ENCODE measurements at places on chromosomes 13 and 19.

DNA sequence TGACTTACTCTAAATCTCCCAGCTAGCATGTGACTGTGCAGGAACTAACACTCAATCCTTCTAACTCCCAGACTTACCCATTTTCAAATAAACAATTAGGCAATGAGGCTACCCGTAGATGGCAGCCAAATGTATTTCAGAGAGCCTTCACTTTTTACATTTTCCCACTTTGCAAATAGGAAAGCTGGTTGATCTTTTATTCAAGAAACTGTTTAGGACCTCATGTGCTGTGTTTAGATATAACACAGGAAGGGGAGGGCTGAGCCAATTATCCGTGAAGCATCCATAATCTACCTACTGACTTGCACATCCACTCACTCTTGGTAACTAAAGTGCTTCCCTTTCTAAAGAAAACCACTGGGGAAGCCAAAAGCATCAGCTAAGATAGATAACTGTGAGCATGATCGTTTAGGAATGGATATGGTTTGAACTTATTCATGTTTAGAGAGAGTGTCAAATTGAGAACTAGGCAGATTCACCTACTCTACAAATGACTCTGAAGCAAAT, 33.4 kb downstream of the MBNL2 start:
- no peak for DNase-seq

GRCh38 chr19:8635422-8635821, 5.0 kb downstream of the NFILZ start:
- no peak for DNase-seq

DNA sequence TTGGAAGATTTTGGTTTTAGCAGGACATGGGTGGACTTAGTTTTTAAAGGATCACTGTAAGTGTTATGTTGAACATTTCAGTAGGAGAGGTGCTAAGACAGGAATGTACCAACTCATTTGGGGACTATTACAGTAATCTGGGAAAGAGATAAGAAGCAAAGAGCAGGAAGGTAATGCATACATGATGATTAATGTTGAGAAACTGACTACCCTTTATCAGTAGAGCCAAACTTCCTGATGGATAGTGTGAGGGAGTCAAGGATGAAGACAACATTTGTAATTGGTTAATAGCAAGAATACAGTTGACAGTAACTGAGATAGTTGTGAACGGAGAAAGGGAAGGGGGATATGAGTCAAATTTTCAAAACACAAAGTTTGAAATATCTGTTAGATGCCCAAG, 421.9 kb upstream of the PRR20A start:
- no peak for DNase-seq

DNA sequence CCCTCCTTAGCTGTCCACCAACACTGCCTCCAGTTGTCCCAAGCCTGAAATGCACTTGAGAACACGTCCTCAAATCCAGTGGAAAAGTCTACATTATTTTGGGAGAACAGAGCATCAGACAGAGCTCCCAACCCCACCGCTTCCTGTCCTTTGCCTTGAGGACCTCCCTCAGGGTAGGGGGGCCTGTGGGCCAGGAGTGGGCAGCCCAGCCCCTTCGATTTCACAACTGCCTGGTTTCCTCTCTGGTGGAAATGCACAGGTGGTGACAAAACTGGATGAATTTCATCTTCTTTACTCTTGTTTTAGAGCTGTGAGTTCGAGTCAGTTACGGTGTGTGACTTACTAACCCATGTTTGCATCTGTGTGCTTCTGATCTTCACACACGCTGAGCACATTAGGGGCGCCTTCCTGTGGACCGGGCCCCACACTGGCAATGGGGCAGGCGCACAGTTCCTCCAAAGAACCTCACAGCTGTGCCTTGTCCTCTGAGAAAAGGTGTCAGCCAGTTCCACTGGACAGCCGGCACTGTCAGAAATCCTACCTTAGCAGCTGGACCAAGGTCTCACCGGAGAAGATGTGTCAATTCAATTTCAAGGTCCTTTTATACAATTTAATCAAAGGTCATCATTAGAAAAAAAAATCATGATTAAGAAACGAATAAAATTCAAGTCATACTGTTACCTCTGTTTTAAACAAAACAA, 80.2 kb downstream of the IRS2 start:
- DNase-seq, result no peak

Data from activated effector memory CD4-positive, alpha-beta T cell treated with anti-CD3 and anti-CD28 coated beads, Interleukin-2, amount 50 U/mL, for 16 hours (primary cell).